ENCODE measurements at places on chromosomes 13 and 19. TPM values are rescaled to one million over a fixed set of nuclear protein-coding genes. Genes with fewer than 3 reads are reported as not detected.

Gene SIGLECL1
- total RNA-seq: not detected

Gene ZFP82
- 0.55 TPM for total RNA-seq

Gene PSG3
- not detected for total RNA-seq

Gene RAB3A
- total RNA-seq: 3.6 TPM

Gene ZNF66
- total RNA-seq: 1.1 TPM

Gene GNG7
- total RNA-seq: 5.4 TPM

Gene ERCC1
- total RNA-seq: 76.5 TPM

Gene PROSER1
- total RNA-seq: 19.2 TPM

Gene FAM216B
- not detected for total RNA-seq

Gene DACT3
- total RNA-seq: 1.6 TPM

Gene BRD4
- total RNA-seq: 98.6 TPM

Gene SELENOV
- total RNA-seq: not detected

Gene NKPD1
- total RNA-seq: 0.08 TPM

Gene SIGLEC5
- not detected for total RNA-seq
